ENCODE measurements at places on chromosomes 2 and 18.

- DNase-seq, result no peak
Observed at GRCh38 chr2:230216489-230216888, 3.3 kb downstream of the SP110 start.

DNA sequence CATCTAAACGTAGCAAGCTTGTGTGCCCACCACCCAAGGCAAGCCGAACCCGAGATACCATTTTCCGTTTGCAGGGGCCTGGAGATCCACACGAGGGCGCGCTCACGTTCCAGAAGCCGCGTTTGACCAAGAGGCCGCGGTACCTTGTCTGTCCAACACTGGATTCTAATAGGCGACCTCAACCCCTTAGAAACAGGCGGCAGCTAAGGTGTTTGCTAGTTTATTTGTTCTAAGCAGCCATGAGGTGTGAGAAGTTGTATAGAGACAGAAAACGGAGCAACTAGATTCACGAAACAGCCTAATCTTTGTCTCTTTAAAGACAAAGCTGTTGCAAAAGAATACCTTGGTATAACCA lies 4.2 kb downstream of the HOXD11 start:
- no peak for DNase-seq

DNA sequence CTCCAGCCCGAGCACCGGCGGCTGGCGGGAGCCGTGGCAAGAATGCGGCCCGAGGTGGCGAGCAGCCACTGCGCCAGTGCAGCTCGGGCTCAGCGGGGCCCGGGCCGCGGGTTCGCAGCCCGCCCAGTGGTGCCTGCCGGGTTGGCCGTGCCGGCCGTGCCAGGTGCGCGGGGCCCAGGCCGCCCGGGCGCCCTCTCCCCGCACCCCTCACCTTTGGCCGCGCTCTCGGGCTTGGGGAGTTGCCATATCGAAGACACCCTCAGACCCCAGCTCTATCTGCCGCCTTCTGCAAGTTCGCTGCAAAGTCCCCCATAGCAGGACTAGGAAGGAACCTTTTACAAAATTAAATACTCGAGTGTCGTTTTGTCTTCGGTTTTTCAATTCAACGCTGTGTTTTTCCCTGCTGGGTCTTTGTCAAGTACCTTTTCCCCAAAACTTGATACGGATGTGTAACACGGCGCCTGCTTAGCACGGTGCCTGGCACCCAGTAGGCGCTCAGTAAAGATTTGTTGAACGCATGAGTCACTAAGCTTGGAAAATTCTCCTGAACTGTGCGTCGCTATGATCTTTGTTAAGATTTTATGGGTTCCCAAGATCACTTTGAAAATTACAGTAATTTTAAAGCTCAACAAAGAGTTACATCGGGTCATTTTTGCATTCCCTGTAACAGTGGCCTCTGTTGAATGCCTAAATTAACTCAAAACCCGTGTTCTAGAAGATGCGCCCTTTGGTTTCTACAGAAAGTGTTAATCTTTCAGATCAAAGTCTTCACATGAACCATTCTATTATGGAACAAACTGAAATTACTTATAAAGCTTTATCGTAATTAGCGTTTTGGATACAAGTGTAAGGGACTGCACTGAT lies 750 bp downstream of the STRADB start:
- DNase-seq, result no peak

- no peak for DNase-seq
Observed at GRCh38 chr18:23479829-23480505, 23.3 kb upstream of the RMC1 start.

- no peak for DNase-seq
Observed at GRCh38 chr2:84959095-84959565, 11.8 kb upstream of the KCMF1 start.

- no peak for DNase-seq
Observed at GRCh38 chr18:59208602-59209125, 11.3 kb upstream of the GRP start.

DNA sequence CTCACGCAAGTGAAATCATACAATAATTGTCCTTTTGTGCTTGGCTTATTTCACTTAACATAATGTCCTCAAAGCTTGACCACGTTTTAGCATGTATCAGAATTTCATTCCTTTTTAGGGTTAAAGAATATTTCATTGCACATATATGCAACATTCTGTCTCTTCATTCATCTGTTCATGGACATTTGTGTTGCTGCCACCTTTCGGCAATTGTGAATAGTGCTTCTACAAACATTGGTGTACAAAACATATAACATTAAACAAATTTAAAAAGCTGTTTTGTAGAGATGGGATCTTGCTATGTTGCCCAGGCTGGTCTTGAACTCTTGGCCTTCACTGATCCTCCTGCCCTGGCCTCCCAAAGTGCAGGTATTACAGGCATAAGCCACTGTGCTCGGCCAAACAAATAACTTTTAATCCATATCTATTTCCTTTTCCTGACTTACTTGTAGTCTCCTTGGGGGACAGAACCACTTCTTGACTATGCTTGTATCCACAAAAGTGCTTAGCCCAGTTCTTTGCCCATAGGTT lies 209.3 kb downstream of the SLC4A3 start:
- no peak for DNase-seq

DNA sequence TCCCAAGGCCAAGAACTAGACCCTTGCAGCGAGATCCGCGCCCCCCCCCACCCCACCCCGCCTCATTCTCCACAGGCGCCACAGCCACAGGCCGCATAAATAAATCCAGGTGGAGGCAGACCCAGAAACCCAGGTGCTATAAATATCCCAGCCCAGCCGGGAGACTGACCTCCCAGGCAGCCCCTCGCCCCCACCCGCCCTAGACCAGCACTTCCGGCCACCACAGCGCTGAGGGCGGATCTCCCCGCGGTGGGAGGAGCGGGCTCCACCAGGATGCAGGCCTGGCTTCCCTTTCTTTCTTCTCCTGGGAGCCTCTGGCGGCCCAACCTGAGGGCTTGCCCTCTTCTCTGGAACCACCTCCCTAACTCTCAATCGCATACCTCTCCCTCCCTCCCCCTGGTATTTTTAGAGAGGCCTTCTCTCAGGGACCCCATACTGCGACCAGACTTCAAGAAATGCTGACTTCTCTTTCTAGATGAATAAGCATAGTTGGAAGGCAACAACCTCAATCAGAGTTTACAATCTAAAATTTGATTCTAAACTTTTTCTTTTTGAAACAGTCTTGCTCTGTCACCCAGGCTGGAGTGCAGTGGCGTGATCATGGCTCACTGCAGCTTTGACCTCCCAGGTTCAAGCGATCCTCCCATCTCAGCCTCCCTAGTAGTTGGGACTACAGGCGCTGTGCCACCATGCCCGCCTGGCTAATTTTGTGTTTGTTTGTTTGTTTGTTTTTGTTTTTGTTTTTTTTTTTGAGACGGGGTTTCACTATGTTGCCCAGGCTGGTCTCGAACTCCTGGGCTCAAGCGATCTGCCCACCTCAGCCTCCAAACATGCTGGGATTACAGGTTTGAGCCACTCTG lies 55.0 kb downstream of the PKDCC start:
- DNase-seq, result no peak

DNA sequence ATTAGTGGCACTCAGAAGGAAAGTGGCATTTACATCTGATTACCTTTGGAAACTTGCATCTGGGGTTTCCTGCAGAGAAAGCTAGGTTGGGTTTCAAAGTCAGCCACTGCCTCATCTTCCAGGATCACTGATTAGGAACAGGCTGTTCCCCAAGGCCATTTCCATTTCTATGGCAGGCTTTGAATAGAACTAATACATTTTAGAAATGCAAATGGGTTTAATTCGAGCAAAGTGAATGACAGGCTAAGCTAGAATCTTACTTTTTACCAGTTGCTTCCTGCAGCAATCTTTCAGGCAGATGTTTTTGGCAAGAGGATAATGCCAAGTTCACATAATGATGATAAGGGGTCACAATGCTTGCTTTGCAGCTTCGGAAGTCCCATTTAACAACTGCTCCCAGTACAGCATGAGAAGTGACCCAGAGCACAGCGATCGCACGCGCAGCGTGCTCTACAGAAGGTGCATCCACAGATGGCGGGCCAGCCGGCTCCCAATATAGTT lies 336.7 kb downstream of the LPIN1 start:
- DNase-seq, result no peak

- DNase-seq, result no peak
Observed at GRCh38 chr2:102619414-102620319, at the start of gene SLC9A2. TSS of gene SLC9A2 (plus strand) at chr2:102619553. CDS start at chr2:102619849, 296 bp downstream.

- DNase-seq, result no peak
Observed at GRCh38 chr18:46250084-46250811, 146.1 kb downstream of the HAUS1 start.

- no peak for DNase-seq
Observed at GRCh38 chr2:240362216-240362755, 73.2 kb upstream of the GPC1 start.

GRCh38 chr2:237488901-237489860 lies 2.1 kb downstream of the MLPH start:
- DNase-seq, result no peak

GRCh38 chr2:57126410-57126809 lies 920.2 kb upstream of the VRK2 start:
- DNase-seq, result no peak

DNA sequence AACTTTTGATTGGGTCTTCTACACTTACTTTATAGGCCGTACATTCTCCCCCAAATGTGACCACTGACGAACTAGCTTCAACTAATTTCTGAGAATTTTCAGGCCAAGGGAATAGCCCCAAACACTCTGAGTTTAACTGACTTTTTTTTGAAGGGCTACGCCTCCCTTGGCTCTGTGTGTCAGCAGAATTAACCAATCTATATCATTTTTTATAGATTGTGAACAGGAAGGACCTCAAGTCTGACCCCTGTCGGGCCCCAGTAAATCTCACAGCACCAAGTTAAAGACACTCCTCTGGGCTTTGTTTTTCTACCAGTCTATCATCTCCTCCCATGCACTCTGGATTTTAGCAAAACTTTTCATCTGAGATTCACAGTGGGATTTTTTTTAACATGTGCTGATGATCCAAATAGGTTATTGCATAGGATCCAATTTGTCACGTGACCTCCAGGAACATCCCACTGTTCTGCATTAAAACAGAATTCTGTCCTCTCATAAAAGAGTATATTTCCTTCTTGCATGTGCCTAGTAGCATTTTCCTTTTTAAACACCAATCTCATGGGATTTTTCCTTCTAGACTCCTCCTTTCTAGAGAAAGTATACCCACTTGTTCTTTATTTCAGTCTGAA lies 307.1 kb downstream of the OSR1 start:
- DNase-seq, result no peak

GRCh38 chr2:241096979-241097378 lies 5.1 kb downstream of the MTERF4 start:
- no peak for DNase-seq

DNA sequence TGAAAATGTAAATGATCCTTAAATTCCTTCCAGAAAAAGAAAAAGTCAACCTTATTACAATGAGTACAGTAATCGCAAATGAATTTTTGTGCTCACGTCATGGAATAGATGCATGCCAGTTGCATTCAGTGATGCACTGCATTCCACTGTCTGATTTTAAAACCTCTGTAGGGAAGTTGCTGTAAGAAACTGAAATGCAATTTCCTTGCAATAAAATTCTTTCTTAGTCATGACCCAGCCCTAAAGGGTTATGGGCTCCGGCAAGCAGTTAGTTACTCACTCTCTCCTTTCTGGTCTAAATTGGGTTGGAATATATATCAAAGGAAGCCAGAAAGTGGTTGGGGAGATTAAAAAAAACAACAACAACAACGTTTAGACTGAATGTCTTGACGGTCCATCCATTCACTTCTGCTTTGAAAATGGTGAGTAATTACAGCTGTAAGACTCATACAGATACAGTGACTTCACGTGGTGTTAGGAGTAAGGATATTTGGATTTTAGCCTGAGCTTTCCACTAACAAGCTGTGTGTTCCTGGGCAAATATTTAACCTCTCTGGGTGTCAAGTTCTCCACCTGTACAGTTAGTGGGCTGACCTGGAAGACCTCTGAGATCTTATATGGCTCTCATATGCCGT lies 8.6 kb upstream of the RND3 start:
- DNase-seq, result no peak

GRCh38 chr2:16682431-16683118 lies 16.9 kb upstream of the CYRIA start:
- DNase-seq, result no peak

GRCh38 chr2:28101123-28101522 lies 210.6 kb downstream of the BABAM2 start:
- no peak for DNase-seq

DNA sequence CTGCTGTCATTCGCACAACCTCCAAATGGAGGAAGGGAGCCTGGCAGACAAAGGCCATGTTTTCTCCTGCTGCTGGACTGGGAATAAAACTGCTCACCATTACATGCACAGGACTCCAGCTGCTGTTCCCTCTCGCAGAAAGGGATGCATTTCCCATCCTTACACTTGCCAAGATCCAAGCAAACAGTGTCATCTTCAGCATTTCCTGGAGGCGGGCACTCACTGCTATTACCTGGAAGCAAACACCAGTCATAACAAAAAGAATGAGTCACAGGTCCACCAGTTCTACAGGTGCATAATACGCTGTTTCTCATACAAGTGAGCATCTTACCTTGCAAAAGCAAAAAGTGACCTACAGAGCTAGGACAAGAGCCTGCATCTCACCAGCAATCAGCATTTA lies 22.7 kb downstream of the IAH1 start:
- no peak for DNase-seq

- no peak for DNase-seq
Observed at GRCh38 chr18:38751898-38752297, 1186.3 kb upstream of the CELF4 start.

DNA sequence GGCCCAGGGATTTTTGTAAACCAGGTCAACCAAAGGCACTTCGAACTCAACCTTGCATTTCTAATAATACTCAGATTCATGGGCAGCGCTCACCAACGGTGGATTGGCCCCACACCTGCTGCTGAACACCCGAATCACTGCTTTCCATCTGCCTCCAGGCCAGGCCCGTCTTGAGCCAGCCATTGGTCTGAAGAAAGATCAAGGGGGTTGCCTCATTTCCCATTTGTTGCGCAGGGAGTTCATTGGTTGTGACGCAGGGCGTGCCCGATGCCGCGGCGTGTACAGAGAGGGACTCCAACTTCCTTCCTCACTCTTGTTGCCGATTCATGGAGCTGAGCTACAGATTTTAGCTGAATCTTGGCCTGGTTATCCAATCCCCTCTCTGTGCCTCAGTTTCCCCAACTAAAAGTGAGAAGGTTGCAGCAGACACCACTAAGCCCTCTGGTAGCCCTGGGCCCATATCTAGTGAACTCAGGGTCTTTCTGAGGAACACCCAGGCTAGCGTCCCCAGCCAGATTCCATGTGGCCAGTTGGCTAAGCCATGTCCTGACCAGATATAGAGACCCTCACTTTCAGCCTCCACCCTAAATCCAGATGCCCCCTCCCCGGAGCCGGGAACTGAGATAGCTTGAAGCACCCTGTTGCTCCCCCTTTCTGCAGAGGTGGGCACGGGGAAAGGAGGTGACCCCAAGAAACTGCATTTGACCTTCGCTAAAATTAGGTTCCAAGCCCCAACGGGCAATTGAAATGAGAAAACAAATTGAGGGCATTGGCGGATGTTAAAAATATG lies 60.9 kb upstream of the HPCAL1 start:
- DNase-seq, result no peak
